ENCODE measurements at places on chromosomes 1 and 21. TPM values are rescaled to one million over a fixed set of nuclear protein-coding genes. Genes with fewer than 3 reads are reported as not detected.

The ANKRD34A gene
- total RNA-seq = 0.60 TPM

The HSPA6 gene
- not detected for total RNA-seq

The PRDM2 gene
- total RNA-seq = 36.6 TPM

The ABCG1 gene
- total RNA-seq = 19.6 TPM

The AHCTF1 gene
- total RNA-seq = 30.7 TPM

The NRAS gene
- total RNA-seq = 78.7 TPM

The SPRR2E gene
- not detected for total RNA-seq

The PRRX1 gene
- total RNA-seq = not detected

The RGSL1 gene
- not detected for total RNA-seq

The PDPN gene
- total RNA-seq = not detected

The OR2T35 gene
- total RNA-seq = not detected

The MIXL1 gene
- total RNA-seq = 1.2 TPM

The IL6R gene
- 3.3 TPM for total RNA-seq

The FMO4 gene
- 0.16 TPM for total RNA-seq

The PLA2G2D gene
- not detected for total RNA-seq

The APOBEC4 gene
- not detected for total RNA-seq

The DNM3 gene
- 3.6 TPM for total RNA-seq

The PGBD5 gene
- total RNA-seq = not detected

The FAM163A gene
- not detected for total RNA-seq

The ST6GALNAC3 gene
- total RNA-seq = 48.3 TPM

The CXADR gene
- 12.2 TPM for total RNA-seq

The ERICH3 gene
- total RNA-seq = not detected

The OR2G6 gene
- total RNA-seq = not detected

The TFF3 gene
- 0.93 TPM for total RNA-seq

The BLACAT1 gene
- total RNA-seq = not detected

The CR2 gene
- total RNA-seq = not detected

The F3 gene
- 2.3 TPM for total RNA-seq

The S100A7 gene
- not detected for total RNA-seq

The ATAD3C gene
- total RNA-seq = not detected

The PTGFR gene
- 0.14 TPM for total RNA-seq

The GNG4 gene
- not detected for total RNA-seq

The UMODL1 gene
- total RNA-seq = not detected

The TCHHL1 gene
- not detected for total RNA-seq

The DCST2 gene
- 0.23 TPM for total RNA-seq

The HMCN1 gene
- 10.3 TPM for total RNA-seq

The CACNA1E gene
- total RNA-seq = not detected

The FBLIM1 gene
- 363 TPM for total RNA-seq

The DMBX1 gene
- total RNA-seq = not detected

The KRTAP19-3 gene
- total RNA-seq = not detected

The OR2L2 gene
- total RNA-seq = not detected

The TDRD5 gene
- total RNA-seq = not detected

The SYCP1 gene
- not detected for total RNA-seq

The SNX7 gene
- 36.0 TPM for total RNA-seq

The EPHB2 gene
- total RNA-seq = 69.1 TPM

The RORC gene
- not detected for total RNA-seq

The S100A12 gene
- not detected for total RNA-seq

The FNDC10 gene
- 2.3 TPM for total RNA-seq

The STUM gene
- total RNA-seq = not detected

The S100A1 gene
- total RNA-seq = not detected

All from endothelial cell of umbilical vein (primary cell).